ENCODE measurements at places on chromosomes 12 and 14.

DNA sequence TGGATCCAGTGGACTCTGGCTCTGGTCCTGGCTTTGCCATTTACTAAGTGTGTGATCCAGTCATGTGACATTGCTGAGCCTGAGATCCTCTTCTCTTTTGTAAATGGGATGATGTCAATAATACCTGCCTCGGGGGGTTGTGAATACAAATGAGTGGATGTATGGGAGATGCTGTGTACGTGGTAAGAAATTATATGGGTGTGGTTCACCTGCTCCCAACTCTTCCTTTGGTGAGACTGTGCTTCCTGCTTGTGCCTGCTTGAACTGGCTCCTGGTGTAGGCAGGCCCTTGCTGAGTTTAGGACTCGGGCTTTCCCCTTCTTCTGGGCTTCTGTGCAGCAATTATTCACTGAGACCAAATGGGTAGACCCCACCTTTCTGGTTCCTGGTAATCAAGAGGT lies 189.5 kb upstream of the FRMD6 start:
- DNase-seq: no peak

DNA sequence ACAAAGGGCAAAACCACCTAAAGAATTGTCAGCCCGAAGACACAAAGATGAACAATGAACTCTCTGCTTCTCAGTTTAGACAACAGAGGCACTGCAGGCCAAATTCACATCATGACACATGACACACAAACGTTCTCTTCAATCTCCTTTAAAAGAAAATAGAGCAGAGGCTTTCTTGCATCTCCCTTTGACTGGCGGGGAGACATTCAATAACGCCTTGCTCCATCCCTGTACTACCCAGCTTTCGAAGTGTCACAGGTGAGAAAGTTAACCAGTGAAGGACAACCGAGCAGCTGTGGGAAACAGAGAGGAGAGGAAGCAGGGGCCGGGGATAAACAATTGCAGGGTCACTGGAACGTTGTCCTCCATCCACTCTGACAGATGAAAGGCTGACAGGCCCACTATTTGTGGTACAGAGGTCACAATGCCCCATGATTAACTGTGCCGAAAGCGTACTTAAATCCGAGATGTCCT lies 130.8 kb downstream of the PHLDA1 start:
- DNase-seq: no peak

GRCh38 chr12:106585105-106585520 lies 2.3 kb downstream of the RFX4 start:
- no peak for DNase-seq

- DNase-seq: no peak
Observed at GRCh38 chr14:105411017-105411941, 8.3 kb upstream of the MTA1 start.

- no peak for DNase-seq
Observed at GRCh38 chr12:85836197-85837090, at the start of gene RASSF9. Gene RASSF9 (minus strand): TSS chr12:85836409. CDS start chr12:85836201, 208 bp downstream.

DNA sequence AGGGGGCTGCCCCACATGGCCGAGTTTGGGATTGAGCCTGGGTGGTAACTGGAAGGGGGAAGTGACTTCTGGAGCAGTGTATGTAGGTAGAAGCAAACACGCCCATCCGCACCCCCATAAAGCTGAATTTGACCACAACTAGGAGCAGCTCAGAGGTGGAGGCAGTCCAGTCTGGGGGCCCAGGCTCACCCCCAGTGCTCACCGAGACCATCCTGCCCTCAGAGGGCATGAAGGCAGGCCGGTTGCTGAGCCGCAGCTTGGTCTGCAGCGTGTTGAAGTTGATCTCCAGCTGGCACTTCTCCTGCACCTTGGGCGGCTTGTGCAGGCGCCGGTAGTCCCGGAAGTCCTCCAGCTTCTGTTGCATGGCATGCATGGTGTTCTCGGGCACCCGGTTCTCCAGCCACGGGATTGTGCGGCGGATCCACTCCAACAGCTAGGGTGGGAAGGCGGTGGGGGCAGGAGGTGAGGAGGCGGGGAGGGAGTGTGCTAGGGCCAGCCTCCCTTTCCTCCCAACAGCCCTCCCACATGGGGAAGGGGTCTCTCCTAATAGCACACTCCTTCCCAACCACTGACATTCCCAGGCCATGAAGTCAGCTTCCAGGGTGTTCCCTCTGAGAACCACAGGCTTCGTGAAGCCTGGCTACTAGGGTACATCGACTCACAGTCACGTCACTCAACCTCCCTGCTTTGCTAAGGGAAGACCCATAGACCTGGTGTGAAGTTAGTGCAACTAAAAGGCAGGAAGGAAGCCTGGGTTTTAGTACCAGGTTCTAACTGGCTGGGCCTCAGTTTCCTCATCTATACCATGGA lies 87.0 kb downstream of the ACTN1 start:
- DNase-seq: no peak

DNA sequence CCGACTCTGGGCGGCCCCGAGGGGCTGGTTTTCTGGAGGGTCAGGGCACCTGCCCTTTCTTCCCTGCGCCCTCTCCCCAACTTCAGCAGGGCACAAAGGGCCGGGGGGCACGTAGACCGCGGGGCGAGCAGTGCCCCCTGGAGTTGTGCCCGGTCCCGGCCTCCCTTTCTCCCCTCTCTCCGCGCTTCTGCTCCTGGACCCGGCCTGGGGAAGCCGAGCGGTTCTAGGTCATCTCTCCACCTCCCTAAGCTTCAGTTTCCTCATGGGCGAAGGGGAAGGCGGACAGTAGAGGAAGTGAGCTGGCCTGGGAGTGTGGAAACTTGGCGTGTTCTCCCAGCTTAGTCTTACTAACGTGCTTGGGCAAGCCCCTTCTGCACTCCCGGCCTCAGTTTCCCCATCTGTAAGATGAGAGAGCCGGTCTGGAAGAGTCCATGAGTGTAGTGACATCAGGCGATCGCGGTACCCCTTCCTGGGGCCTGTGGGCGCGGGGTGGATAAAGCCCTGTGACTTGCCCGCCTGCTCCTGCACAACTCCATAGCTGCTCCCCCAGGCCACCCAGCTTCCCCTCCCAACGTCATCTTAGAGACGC lies 158.6 kb upstream of the PARP11 start:
- DNase-seq: no peak

- DNase-seq: no peak
Observed at GRCh38 chr14:78106381-78106780, 63.8 kb upstream of the NRXN3 start.

- no peak for DNase-seq
Observed at GRCh38 chr12:16260206-16260605, 17.3 kb downstream of the SLC15A5 start.

- DNase-seq: no peak
Observed at GRCh38 chr14:96267916-96268315, 11.9 kb downstream of the BDKRB1 start.
